ENCODE measurements at places on chromosomes 5 and 9.

GRCh38 chr9:105258225-105258737 is 13.8 kb downstream of the SLC44A1 start:
- no peak for DNase-seq

GRCh38 chr5:20570486-20570885 is 582.5 kb upstream of the CDH18 start:
- no peak for DNase-seq

GRCh38 chr5:137995749-137996128 is 37.1 kb downstream of the FAM13B start:
- DNase-seq: no peak

DNA sequence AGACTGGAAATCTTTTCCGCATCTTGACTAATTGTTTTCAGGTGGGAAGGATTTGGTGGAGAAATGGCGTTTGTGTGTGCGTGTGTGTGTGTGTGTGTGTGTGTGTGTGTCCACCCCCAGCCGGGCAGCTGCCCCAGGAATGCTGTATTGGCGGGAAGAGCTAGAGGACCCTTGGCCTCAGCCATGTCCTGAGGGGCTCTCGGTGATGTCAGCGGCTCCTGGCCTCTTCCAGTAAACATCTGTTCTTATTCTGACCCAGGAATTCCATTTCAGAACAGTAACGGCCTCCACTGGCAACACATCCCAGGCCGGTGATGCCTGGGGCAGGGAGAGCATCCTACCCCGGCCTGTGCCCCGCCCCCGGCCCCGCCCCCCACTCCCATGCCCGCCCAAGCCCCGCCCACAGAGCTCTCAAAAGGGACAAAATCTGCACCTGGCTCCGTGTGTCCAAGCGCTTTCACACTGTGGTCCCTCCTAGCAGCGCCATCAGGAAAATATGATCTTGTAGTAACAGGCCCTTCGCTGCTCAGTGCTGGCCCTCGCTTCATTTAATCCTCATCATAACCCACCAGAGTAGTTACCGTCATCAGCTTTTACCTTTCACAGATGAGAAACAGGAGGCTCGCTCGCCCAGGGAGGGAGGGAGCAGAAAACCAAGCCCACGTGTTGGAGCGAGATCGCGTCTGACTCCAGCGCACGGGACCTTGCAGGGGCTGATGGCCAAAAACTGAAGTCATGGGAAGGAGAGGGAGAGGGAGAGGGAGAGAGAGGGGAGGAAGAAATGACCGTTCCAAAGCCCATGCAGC is 18.9 kb downstream of the ADAMTS2 start:
- no peak for DNase-seq

GRCh38 chr9:98665501-98665900 is 43.2 kb downstream of the GABBR2 start:
- DNase-seq: no peak

DNA sequence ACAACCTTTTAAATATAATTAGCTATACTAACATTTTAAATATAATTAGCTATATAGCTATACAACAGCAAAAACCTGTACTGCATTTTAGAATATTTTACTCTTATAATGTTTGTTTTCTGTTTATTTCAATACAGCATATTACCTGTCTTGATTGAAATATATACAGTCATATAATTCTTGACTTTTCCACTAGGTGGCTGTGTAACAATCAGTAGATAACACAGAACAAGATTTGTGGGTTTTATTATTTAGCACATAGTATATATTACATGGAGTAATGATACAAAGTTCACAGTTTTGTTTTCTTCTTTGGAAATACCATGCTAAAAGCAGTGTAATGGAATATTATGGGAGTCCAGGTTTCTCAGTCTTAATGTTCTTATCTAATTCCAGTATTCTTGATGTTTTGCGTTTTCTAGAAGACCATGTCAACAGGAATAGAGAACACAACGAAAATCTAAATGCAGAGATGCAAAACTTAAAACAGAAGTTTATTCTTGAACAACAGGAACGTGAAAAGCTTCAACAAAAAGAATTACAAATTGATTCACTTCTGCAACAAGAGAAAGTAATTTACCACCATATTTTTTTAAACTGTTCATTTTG is 13.3 kb downstream of the HMMR start:
- DNase-seq: peak; percentile 44

DNA sequence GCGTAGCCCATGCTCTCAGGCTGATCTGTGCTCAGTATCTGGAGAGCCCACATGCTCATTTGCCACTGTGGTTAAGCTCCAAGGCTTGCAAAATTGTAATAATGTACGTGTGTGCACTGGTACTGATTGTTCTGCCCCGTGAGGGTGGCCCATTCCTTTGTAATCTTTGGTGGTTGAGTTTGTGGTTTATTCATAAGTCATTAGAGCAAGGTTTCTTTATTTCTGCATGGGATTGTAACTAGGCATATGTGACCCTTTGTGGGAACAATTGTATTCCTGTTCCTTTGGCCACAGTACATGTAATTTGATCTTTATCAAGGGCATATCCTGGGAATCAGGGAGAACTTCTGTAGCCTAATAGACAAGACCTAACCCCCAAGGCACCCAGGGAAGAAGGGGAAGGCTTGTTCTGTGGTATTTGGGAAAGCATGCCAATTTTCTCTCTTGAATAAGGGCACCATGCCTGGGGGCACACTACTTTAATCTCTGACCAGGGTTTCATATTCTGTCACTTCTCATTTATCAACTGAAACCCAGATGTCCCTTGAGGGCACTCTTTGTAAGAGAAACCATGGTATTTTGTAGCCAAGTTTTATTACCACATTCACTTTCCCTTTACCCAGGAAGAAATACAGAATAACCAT is 74.6 kb downstream of the NPR3 start:
- no peak for DNase-seq

DNA sequence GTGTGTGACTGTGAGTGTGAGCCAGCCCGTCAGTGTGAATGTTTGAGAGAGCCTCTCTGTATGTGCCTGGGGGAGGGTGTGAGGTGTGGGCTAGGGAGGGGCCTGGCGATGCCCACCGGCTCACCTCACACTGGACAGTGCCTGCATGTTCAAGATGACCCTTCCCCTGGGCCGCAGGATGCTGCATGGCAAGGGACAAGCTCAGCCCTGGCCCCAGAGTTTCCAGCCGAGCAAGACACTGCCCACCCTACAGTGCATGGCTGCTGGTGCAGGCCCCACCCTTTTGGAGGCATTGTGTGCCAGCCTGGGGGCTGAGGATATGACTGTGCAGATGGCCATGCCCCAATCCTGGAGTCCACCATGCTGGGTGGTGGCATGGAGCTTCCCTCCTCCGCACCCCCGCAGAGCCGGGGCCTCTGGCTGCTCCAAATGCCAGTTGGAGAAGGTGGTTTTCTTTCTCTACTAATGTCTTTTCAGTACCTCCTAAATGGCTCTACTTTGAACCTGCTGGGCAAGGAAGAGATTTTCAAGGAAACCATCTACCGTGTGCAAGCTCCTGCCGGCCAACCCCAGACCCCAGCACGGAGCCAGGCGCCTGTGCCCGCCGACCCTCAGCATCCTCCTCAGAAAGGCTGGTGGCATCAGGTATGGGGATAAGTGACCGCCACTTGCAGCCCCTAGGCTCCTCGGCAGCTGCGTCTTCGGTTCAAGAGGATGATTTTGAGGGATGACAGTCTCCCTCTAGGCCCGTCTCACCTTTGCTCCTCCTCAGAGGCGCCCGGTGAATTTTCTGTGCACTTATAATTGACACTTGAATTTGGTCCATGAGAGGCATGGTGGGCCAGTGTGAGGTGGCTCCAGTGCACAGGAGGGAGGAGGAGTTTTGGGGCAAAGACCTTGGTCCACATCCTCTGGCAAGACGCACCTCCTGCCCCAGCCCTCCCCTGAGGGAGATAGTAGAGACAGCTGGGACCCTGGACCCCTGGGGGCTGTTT is 27.7 kb downstream of the FGD3 start:
- no peak for DNase-seq

DNA sequence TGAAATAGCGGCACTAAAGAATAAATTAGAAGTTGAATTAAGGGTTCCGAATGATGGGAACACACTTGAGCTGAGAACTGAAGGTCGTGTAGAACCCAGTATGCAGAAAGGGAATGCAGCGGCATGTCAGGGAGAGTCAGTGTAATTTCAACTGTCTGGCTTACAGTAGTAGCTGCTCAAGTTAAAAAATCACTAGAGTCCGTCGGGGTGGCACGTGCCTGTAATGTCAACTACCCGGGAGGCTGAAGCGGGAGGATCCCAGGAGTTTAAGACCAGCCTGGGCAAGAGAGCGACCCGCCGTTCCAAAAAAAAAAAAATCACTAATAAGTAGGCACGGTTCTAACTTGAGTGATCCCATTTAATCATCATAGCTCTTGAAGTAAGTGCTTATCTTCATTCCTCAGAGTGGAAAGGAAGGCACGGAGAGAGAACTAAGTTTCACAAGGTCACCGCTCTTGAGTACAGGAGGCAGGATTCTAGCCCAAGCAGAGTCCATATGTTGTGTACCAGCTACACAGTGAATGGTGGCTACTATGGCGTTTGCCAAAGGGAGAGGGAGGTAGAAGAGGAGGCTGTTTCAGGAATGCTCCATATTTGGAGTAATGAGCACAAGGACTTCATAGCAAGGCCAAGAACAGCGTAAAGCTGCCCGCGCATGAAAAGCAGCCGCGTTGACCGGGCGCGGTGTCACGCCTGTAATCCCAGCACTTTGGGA is 831 bp downstream of the RMRP start:
- no peak for DNase-seq

DNA sequence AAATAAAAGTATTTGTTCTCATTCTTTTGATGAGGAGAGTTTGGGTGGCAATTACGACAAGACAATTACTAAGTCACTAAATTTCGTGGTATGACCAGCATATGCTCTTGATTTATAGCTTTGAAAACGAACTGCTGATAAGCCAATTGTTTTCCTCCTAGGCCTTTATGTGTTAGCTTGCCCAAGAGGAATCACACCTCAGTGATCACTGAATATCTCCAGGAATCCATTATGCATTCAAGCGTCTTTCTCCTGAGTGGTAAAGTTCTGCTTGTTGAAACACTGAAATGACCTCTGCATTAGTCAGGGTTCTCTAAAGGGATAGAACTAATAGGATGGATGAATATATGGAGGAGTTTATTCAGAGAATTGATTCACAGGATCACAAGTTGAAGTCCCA is 677.7 kb upstream of the MEF2C start:
- DNase-seq: no peak

- DNase-seq: no peak
These were observed 896 bp upstream of the PCSK5 start for GRCh38 chr9:75889577-75889976.

GRCh38 chr5:55699041-55699688 is 13.0 kb downstream of the SLC38A9 start:
- no peak for DNase-seq

DNA sequence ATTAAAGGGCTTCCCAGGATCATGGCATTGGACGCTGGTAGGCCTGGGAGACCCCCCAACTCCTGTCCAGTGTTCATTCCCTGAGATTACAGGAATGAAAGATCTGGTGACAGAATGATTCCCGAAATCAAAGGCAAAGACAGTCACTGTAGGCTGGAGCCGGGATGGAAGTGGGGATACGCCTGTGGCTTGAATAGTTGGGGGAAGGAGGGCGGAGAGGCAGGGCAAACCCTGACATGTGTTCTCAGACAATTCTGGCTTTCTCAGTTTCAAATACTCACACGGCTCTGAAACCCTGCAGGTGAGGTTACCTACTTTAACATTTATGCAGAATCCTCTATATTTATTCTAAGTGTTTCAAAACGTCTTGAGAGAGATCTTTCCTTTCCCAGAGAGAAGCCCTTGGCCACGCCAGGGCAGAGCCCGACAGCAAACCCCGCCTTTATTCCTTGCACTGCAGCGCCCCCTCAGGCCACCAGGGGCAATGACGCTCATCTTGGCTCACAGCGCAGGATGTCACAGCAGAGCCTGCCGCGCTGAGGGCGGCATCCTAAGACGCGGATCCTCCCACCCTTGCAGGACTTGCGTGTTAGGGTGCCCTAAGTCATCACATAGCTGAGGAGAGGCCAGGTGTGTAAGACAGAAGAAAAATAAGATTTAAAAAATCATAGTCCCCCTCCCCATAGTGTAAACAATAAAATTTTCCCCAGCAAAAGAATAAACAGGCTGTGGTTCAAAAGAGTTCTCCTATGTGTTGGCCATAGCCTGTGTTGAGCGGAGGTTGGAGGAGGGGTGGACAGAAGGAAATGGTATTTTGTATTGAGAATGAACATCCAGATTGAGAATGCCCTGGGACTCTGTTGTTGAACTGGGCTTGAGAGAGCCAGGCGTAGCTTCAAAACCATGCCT is 284.5 kb downstream of the NTRK2 start:
- peak; percentile 25 for DNase-seq

DNA sequence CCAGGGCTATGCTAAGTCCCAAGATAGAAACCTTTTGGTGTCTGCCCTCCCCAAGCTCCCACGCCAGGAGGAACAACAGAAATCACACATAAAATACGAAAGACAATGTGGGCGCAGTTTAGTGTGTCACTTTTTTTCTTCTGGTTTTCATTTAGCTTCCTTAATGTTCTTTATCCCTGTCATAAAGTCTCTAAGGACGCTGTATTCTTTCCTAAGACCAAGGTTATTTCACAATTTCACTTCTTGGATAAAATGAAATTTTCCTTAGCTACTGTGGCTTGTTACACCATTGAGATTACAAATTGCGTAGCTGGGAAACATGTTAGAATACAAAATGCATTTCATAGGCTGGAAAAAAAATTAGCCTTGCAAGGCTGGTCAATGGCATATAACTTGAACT is 85.4 kb downstream of the GLIS3 start:
- DNase-seq: no peak

DNA sequence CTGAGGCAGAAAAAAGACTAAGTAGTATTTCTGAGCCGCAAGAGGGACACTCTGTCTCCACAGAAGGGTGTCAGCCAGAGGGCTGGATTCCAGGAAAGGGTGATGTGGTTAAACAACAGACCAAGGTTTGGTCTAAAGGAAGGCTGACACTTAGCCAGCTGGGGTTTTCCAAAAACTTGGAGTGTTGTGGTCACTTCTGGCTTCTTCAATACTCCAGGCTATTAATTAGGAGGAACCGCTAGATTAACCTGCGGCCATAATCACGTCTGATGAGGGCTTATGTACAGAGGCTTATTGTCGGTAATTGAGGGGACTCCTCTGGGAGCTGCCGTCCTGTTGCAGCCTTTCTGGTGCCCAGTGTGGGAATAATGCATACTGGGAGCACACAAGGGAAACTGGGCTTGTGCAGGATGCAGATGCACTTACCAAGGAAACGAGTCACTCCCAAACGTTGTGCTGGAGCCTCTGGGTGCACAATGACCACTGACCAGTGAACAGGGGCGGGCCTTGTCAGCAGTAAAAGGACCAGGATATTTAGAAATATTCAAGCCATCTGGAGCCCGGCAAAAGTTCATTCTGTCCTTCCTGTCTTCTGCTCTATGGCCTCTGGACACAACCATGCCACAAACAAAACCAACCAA is 70.2 kb upstream of the TUT7 start:
- DNase-seq: no peak

- DNase-seq: no peak
These were observed 14.0 kb upstream of the HRCT1 start for GRCh38 chr9:35892051-35892450.

- DNase-seq: no peak
These were observed 7.0 kb downstream of the ASS1 start for GRCh38 chr9:130451509-130452388.

GRCh38 chr5:99081711-99082110 is 152.9 kb upstream of the CHD1 start:
- DNase-seq: no peak

GRCh38 chr5:67610186-67610912 is 413.8 kb upstream of the CD180 start:
- no peak for DNase-seq
